ENCODE measurements at places on chromosomes 11 and 22. TPM values are rescaled to one million over a fixed set of nuclear protein-coding genes. Genes with fewer than 3 reads are reported as not detected.

DNA sequence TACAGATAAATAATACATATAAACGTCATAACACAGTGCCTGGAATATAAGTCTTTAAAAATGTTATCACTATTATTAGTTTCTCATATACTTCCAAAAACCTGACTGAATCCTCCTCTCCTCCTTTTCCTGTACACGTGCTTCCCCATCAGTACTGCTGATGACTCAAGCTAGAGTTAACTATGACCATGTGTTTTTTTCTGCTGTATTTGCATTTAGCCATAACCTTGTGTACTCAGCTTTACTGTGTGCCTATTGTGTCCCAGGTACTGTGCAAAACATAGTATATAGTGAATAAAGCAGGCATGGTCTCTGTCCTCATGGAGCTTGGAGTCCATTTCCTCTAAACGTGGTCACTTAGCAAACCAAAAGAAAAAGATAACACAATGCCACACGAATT lies 56.5 kb upstream of the ARHGAP32 start:
- no peak for DNase-seq

GRCh38 chr11:56910785-56911184 lies 77.9 kb upstream of the OR5AK2 start:
- no peak for DNase-seq

- no peak for DNase-seq
Measured at GRCh38 chr11:117519590-117519989, 191.9 kb downstream of the CEP164 start.

OR51B6 gene
- not detected for polyA plus RNA-seq
